Progenitor cell of endocrine pancreas (in vitro differentiated cells): ENCODE measurements at places on chromosomes 3 and 15.

GRCh38 chr15:92822216-92823144, 77.6 kb upstream of the CHD2 start:
- DNase-seq: no peak

- no peak for DNase-seq
Observed at GRCh38 chr3:51670053-51670822, 814 bp upstream of the TEX264 start.

GRCh38 chr3:169699536-169700050, 36.1 kb upstream of the MECOM start:
- DNase-seq: no peak

DNA sequence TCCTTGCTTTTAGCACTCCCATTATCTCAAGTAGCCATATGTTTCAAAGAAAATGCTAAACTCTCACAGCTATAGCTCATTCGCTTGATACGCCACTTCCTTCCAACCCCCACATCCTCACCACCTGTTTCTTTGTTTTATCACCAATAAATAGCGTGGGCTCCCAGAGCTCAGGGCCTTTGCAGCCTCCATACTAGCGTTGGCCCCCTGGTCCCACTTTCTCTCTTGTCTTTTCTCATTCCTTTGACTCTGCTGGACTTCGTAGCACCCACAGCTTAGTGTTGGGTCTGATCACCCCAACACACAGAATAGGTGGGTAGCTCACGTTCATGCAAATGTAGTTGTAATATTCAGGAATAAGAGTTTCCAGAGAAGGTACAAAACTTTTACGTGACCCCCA, 4.1 kb upstream of the GPD1L start:
- no peak for DNase-seq

DNA sequence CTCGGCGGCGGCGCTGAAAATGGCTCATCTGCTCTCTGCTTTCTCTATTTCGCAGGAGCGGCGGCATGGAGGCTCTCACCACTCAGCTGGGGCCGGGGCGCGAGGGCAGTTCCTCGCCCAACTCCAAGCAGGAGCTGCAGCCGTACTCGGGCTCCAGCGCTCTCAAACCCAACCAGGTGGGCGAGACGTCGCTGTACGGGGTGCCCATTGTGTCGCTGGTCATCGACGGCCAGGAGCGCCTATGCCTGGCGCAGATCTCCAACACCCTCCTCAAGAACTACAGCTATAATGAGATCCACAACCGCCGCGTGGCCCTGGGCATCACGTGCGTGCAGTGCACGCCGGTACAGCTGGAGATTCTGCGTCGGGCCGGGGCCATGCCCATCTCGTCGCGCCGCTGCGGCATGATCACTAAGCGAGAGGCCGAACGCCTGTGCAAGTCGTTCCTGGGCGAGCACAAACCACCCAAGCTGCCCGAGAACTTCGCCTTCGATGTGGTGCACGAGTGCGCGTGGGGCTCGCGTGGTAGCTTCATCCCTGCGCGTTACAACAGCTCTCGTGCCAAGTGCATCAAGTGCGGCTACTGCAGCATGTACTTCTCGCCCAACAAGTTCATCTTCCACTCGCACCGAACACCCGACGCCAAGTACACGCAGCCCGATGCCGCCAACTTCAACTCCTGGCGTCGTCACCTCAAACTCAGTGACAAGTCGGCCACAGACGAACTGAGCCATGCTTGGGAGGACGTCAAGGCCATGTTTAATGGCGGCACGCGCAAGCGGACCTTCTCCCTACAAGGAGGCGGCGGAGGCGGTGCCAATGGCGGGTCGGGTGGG, 790 bp downstream of the SKOR1 start:
- no peak for DNase-seq

DNA sequence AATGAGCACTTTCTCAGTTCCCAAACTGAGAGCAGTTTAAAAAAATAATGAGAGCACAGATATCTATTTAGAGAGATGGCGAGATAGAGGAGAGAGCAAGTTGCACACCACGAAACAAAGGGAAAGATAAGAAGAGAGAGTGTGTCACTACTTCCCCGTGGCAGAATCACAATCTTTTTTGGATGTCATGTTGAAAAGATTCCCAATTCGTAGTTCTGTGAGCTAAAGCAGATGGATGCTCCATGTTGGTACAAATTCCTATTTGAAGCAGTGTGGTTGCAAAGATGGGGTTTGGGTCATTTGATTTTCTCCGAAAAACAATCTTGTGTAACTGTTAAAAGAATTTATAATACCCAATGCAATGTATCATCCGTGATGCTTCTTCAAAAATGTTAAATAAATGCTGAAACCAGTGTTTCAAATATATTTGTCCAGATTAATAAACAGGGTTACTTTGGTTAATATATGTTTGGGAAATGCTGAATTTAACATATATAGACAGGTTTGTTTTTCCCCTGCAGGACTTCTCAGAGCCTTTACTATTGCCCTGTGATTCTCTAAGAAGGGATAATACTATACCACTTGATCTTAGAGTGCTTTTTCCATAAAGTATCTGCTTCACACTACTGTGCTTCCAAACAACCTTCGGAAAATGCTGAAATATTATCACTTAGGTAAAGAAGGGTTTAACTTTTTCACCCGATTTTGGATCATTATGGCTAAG, 128.5 kb downstream of the MDFIC2 start:
- no peak for DNase-seq

DNA sequence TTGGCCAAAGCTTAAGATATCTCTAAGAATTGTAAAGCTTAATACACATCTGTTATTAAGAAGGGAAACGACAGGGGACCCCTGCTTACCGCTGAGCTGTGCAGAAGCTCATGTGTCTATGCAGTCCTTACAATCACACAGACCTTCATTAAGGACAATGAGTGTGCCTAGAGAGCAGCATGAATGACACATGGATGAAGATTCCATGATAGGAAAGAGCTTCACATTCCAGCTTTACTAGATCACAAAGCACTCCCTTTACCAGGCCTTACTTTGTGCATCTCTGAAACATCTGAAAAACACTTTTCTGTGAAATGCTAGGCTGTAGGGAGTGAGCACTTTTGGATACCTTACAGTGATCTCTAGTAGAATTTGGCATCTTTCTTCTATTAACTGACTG, 32.0 kb downstream of the RNF168 start:
- DNase-seq: no peak

DNA sequence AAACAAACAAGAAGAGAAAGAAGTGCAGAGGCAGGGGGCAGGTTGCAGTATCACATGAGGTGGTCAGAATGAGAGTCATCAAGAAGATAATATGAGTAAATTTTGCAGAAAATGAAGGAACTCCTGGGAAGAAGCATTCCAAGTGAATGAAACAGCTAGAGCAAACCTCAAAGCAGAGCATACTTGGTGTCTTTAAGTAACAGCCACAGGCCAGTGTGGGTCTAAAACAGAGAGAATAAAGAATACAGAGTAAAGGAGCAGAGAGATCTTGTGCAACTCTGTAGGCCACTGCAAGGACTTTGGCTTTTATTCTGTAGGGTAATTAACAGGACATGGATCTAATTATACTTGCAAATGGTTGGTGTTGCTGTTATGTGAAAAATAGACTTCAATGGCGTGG, 81.3 kb downstream of the STAC start:
- no peak for DNase-seq

DNA sequence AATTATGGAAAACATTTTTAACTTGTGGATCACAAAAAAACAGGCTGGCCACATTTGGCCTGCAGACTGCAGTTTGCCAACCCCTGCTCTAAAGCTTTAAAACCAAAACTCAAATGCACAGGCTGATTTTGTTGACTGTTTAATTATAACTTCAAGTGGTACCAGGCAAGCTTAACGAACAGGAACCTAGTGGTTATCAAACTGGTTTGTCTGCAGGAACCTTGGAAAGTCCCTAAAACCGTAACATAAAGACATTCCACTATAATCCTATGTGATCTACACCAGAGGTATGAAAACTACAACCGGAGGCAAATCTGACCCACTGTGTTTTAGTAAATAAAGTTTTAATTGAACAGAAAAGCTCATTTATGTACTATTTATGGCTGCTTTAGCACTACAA, 52.4 kb downstream of the TBL1XR1 start:
- no peak for DNase-seq

DNA sequence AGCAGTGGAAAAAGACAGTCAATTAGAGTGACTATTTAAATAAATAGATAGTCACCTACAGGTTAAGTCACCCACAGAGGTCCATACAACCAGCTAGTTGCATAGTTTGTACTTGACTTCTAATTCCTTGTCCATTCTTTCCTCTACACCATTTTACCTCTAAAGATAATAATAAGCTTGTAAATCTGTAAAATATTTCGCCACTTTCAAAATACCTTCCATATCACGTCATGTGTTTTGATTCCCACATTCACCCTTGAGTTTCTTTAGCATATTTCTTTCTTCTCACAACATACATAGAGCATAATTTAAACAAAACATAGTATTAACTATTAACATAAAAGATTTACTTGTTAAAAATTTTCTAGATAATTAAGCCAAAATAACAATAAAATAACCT, 689.6 kb downstream of the MECOM start:
- DNase-seq: no peak

DNA sequence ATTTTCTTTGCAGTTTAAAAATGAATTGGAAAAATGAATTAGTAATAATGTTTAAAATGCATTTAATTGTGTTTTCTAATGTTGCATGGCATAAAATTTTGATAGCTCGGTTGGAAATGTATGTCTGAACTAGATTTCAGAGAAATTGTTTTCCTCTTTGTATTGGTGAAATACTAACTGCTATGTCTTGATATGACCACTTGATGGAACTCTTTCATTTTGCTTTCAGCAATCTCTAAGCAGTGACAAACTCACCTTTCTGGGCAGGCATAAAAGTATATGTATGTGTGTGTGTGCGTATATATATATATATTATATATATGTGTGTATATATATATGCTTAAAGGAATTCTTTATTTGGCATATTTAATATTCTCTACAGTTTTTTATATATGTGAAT, 239.3 kb upstream of the ZNF717 start:
- no peak for DNase-seq

- DNase-seq: no peak
Observed at GRCh38 chr3:108388136-108389132, 92.1 kb downstream of the HHLA2 start.

- DNase-seq: no peak
Observed at GRCh38 chr15:39438799-39439592, 141.9 kb upstream of the THBS1 start.

GRCh38 chr3:12773710-12774086, 14.6 kb upstream of the TMEM40 start:
- no peak for DNase-seq

- DNase-seq: no peak
Observed at GRCh38 chr3:57577801-57578200, 19.3 kb downstream of the ARF4 start.

DNA sequence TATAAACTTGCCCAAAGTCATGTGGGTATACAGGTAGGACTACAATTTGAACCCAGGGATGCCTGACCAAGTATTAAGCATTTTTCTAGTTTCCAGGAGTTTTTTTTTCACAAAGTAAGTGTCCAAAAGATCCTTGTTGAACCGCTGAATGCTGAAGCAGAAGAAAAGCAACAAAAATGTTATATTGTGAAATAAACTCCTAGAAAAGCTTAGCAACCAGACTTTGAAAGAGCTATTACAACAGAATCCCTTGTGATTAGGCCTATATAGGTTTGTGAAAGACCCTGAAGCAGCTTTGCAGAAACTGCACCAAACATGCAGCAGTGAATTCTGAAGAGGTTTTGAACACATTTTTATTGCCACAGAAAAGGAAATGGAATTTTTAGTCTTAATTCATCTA, 236.8 kb downstream of the TUSC7 start:
- no peak for DNase-seq

DNA sequence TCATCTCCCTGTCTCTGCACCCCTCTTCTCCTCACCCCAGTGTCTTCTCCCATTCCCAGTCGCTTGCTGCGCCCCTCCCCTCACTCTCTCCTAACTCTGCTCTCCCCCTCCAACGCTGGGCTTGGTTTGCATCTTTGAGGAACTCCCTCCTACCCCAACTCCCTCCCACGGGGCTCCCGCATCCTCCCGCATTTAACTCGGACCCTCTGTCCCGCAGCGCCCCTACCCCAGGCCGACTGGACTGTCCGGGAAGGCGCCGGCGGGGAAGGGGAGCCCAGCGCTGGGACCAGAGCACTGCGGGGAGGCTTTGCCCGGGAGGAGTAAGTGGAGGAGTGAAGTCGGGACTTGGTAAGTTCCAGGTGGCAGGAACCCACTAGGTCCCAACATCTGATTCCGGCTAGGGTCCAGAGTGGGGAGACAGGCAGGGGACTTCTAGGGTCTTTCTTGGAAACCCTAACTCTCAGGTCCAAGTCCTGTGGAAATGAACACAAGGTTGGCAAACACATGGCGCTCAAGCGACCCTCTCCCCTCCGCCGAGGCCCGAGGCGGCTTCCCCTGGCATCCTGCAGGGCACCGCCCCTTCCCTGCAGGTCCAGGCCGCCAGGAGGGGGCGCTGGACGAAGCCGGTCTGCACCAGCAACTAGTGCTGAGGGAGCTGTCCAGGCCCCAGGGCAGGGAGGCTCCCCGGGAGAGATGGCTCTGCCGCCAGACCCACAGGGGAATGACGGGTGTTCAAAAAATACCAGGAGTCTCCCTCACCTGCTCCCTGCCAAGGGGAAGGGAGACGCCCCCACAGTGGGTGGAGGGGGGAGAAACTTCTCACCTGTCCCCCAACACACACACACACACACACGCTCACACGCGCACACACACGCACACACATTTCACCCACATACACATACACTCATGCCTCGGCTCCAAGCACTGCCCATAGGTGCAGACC, 53.2 kb downstream of the LHFPL4 start:
- DNase-seq: peak; percentile 76

- DNase-seq: no peak
Observed at GRCh38 chr15:68487087-68487843, 55.3 kb upstream of the ITGA11 start.

DNA sequence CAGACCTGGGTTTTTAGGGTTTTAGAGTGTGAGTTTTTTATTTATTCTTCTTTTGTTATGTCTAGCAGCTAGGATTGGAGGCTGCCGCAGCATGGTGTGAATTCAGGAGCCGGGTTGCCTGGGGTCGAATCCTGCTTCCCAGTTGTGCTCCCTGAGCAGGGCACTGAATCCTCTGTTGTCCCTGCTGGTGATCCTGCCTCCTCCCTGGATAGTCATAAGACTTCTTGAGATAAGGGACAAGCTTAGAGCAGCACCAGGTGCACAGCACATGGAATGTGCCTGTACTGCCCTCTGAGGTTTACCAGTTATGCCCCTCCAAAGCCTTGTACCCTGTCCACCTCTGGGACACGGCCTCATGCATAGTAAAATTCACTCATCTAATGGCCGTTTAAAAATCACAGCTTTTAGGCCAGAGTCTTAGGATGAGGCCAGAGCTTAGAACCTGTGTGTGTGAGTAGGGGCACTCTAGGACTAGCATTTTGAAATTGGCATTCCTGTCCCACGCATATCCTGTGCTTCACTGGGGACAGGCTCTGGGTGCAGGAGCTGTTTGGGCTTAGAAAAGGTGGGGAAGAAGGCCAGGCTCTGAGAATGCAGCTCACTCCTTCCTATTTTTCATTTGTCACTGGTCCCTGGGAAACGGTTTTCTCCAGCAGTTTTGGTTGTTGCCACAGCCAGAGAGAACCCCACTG, 47.7 kb downstream of the CHCHD6 start:
- DNase-seq: no peak
